OCI-LY7 (cell line): ENCODE measurements at places on chromosomes 16 and 17.

- no peak for DNase-seq
Observed at GRCh38 chr16:56341656-56342399, 83.5 kb downstream of the AMFR start.

DNA sequence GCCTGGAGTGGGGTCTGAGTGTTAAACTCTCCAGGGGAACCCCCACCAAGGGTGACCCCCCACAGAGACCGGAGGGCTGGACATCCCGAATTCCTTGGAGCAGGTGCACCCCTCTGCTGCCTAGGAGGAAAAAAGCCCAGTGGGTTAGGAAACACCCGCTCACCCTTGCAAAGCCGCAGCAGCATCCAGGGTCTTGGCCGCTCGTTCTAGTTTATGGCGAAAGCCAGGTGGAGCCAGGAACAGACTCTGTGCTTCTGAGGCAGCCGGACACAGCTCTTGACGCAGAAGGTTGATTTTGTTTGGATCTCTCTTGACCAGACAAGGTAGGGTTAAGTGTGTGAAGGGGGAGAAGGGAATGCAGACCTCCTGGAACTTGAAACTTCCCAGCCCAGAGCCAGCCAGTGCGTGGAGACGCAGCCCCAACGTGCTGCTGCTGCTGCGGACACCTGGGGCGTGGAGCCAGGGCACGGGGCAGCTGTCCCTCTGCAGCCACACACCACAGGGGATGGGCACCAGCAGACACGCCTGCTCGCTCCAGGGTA lies 154.5 kb downstream of the LAT start:
- DNase-seq, result no peak

DNA sequence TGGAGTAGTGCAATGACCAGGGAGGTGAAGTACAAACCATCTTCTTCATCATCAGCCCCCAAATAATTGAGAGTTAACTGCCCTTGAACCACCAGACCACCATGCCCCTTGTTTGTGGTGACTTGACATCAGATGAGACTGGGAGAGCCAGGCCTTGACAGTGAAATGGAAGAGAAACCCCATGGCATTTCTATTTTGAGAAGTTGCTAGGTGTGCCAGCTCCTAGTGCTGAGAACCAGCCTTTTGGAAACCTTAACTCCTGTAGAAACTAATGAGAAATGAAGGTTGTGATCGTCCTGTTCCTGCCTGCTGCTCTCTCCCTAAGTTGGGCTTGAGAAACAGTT lies 2.8 kb downstream of the TMEM94 start:
- no peak for DNase-seq

GRCh38 chr17:64005734-64006167 lies 7.6 kb downstream of the PRR29 start:
- no peak for DNase-seq

DNA sequence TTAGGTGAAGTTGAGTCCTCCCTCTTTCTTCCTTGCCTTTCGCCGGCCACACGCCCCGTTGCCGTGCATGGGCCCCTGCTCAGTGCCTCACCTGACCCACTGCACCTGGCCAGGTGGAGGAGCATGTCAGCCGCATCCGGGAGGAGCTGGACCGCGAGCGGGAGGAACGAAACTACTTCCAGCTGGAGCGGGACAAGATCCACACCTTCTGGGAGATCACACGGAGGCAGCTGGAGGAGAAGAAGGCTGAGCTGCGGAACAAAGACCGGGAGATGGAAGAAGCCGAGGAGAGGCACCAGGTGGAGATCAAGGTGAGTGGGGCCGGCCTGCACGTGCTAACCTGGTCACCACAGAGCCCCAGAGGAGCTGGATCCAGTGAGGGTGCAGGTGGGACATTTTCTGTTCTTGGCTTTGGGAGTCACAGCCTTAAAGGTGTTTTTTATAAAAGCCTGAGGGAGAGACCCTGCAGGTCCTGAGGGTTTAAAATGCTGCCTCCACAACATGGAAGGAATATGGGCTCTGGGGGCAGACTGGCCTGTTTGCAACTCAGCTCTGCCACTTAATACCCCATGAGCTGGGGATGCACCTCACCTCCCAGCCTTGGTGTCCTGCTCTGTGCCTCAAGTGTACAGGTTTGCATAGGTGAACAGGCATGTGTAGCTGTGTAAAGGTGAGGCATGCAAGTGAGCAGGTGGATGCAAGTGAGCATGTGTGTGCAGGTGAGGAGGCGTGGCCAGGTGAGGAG lies 12.1 kb upstream of the DBNDD1 start:
- DNase-seq, result no peak

DNA sequence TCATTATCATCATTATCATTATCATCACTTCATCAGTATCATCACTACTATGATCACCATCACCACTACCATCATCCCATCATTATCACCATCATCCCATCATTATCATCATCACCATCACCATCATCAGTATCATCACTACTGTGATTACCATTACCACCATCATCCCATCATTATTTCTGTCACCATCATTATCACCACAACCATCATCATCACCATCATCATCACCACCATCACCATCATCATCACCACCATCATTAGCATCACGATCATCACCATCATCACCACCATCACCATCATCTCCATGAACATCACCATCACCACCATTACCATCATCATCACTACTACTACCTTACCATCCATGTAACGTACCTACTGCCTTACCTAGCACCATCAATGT lies 368.8 kb downstream of the SEC14L1 start:
- no peak for DNase-seq

DNA sequence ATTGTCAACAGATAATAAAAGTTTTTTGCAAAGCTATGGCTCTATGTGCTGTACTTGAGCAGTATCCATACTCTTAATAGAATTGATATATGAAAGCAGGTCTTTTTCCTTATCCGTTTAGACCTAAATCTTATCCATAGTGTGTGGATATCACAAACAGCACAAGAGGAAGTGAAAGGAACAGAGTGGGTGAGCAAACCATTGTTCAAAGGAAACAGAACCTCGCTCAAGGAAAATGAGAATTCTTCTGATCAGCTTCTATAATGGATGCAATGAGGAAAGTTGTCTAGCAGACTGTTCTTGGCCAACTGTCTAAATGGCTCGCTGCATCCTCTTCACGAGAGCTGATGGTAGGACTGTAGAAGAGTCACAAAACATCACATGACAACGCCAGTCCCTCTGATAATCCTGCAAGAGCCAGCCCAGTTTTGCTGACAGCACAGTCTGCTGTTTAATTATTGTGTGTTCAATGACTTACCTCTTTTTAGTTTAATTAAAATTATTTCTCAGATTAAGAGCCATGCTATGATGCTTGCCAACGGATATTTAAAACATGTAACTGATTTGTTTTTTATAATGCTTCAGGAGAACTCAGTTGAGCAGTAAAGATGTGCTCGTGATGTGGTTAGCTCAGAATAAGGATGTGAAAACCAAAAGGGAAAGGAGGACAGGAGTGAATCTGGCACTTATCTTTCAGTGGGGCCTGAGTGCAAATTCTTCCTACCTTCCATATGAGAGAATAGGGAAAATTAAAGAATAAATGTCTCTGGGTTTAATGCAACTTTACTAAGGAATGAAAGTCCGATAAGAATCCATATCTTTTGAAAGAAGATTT lies 38.5 kb downstream of the WWOX start:
- DNase-seq, result peak; percentile 11

DNA sequence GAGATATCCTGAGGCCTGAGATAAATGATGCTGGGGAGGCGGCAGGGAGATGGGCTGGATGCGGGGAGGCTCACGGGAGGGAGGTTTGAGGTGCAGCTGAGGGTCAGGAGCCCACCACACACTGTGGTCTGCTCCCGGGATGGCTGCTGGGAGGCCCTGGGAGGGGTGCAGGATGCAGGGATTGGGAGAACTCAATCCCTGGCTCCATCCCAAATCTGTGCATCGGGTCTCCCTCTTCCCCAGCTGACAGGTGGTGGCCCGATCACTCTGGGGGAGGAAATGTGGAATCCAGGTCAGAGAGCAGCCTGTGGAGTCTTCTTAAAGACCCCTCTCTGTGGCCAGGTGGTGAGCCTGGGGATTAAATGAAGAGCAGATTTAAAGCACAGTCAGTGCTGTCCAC lies 12.0 kb downstream of the PHB1 start:
- DNase-seq, result no peak

DNA sequence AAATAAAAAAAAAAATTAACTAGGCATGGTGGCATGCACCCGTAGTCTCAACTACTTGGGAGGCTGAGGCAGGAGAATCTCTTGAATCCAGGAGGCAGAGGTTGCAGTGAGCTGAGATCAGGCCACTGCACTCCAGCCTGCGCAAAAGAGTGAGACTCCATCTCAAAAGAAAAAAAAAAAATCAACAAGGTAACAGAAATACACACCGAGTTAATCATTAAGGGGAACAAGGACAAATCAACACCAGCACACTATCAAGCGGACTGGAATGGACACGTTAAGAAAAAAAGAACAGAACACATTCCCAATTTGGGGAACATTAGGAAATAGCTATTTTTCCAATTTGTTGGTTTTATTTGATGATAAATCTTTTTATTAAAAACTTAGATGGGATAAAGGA lies 28.4 kb upstream of the GLG1 start:
- DNase-seq, result no peak

- DNase-seq, result no peak
Observed at GRCh38 chr17:56810891-56811775, 22.6 kb downstream of the C17orf67 start.

DNA sequence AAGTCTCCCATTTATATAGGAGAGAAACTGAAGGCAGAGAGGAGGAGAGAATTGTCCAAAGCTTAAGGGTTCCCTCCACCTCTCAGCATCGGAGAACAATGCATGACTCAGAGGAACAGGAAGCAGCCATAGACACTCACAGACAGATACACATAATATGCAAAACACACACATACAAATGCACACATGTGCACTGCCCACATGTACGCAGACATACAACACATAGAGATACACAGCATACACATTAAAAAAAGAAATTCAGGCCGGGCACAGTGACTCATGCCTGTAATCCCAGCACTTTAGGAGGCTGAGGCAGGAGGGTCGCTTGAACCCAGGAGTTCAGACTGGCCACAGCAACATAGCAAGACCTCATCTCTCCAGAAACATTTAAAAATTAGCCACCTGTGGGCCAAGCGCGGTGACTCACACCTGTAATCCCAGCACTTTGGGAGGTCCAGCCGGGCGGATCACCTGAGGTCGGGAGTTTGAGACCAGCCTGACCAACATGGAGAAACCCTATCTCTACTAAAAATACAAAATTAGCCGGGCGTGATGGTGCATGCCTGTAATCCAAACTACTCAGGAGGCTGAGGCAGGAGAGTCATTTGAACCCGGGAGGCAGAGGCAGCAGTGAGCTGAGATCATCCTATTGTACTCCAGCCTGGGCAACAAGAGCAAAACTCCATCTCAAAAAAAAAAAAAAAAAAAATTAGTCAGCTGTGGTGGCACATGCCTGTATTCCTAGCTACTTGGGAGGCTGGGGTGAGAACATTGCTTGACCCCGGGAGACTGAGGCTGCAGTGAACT lies 11.3 kb downstream of the ERAL1 start:
- DNase-seq, result peak; percentile 56

GRCh38 chr16:51343411-51343810 lies 192.3 kb upstream of the SALL1 start:
- no peak for DNase-seq

DNA sequence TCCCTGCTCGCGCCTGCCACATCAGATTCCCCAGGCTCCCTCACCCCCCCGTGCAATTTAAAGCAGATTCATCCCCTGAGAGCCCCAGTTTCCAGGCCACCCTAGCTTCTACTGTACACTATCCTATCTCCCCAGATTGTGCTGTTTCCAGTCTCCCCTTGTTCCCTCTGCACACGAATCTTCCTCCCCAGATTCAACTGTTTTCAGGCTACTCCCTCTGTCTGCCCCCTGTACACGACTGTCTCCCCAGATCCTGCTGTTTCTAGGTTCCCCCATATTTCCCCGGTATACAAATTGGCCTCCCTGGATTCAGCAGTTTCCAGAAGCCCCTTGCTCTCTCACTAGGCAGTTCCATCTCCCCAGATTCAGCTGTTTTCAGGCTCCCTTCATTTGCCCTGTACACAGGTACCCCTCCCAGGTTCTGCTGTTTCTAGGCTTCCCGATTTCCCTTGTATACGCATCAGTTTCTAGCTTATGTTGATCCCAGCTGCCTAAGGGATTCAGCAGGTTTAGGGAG lies 22.9 kb downstream of the COPZ2 start:
- no peak for DNase-seq

- no peak for DNase-seq
Observed at GRCh38 chr17:67160791-67161190, 84.2 kb downstream of the HELZ start.

DNA sequence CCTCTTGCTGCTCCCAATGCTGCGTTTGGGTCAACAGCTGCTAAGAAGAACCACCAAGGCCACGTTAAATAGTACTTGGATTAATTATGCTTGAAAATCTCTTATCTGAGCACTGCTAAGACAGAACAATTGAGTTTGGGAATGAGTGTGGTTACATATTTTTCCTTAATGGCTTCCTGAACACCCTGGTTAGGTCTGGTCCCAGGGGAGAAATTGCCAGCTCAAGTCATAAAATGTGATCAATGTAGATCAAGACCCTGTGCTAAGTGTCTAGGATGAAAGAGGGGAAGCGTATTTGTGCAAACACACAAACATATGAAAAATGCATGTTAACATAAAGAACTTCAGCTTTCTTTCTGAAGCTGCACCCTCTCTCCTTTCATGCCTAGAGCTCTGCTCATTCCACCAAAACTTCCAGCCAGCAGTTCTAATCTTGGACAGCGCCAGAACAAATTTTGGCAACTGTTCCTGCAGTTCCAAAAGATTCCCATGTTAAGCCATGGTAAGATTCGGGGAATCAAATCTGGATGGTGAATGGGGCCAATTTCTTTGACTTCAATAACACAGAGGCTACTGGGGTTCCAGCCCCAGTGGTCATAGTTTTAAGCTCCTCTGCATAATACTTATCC lies 72.0 kb downstream of the ZFHX3 start:
- no peak for DNase-seq

DNA sequence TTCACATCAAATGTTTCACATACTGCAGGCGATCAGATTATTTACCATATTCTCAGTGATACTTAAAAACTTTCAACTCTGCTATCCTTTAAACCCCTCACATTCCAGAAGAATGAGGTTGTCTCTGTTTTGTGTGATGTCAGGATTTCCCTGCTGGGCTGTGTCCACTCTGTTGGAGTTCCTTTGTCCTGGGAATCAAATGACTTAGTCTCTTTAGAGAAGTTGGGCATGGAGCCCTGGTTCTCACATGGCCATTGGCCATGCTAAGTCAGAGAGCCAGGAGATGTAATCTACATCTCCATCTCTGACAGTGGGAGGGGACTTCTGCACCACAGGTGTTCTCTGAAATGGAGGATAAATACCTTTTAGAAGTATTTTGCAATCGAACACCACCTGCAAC lies 205.1 kb upstream of the MAF start:
- no peak for DNase-seq

- no peak for DNase-seq
Observed at GRCh38 chr17:69608808-69609472, 194.4 kb downstream of the MAP2K6 start.

GRCh38 chr17:34886831-34887230 lies 74.4 kb downstream of the CCT6B start:
- DNase-seq, result peak; percentile 2
